ENCODE measurements at places on chromosomes 6 and 20. TPM values are rescaled to one million over a fixed set of nuclear protein-coding genes. Genes with fewer than 3 reads are reported as not detected.

DNA sequence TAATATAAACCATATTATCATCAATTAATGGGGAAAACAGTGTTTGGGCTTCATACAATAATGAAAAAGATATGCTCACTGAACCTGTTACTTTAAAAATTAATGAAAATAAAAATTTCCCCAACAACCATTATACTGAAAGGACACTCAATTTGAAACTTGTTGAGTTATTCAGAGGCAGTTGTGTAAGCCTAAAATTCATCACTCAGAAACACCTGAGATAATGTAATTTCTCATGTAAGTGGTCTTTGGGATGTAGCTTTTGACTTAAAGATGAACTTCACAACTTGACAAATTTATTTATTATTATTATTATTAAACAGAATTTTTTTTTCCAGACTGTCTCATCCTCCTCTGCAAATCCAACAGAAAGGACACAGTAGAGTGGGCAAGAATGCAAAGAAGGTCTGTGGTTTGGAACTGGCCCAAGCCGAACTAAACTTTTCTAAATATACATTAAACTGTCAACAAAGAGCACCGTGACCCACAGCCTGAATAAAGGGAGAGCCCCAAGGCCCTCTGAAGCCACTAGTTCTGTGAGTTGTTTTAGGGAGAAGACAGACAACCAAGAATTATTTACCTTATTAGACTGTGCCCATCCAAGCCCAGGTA, 32.2 kb upstream of the HEY2 start:
- no peak for DNase-seq

GRCh38 chr6:86871681-86872080, 65.6 kb upstream of the HTR1E start:
- DNase-seq, result no peak

DNA sequence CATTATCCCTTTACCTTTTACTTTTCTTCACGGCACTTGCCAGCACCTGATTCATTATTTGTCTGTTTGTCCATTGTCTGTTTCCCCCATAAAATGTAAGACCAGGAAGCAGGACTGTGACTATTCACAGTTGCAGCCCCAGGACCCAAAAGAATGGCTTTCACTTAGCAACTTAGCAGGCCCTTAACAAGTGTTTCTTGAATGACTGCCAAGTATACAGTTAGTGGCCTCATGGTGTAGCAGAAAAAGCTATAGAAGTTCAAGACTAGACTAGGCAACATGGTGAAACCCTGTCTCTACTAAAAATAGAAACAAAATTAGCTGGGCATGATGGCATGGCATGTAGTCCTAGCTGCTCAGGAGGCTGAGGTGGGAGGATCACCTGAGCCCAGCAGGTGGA, 4.3 kb downstream of the SLC26A8 start:
- no peak for DNase-seq

- peak; percentile 70 for DNase-seq
Measured at GRCh38 chr20:63519668-63520503, 679 bp upstream of the PPDPF start.

GRCh38 chr6:25991785-25992412, 29.3 kb downstream of the TRIM38 start:
- peak; percentile 48 for DNase-seq

DNA sequence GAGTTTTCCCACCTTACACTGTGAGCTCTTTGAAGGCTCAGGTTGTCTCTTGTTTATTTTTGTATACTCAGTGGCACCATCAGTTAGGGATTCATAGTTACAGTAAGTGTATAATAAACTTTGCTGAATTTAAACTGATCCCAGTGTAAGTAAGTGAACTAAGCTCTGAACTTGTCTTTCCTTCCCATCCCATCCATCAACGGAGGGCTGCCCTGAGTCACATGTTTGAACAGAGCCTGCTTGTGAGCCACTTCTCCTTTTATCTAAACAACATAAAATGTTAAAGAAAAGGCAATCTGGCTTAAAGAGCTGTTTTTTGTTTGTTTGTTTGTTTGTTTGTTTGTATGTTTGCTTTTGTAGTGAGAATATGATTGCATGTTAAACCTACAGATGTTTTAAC, 185.7 kb upstream of the MARCKS start:
- DNase-seq, result no peak

GRCh38 chr6:143555071-143555492, 43.6 kb upstream of the FUCA2 start:
- DNase-seq, result no peak

- no peak for DNase-seq
Measured at GRCh38 chr20:62873280-62873679, 11.7 kb upstream of the TCFL5 start.

GRCh38 chr20:12395353-12395752, 477.7 kb downstream of the BTBD3 start:
- DNase-seq, result no peak

- DNase-seq, result no peak
Measured at GRCh38 chr20:1820138-1821079, 74.8 kb upstream of the SIRPA start.

- no peak for DNase-seq
Measured at GRCh38 chr20:51310216-51310615, 232.3 kb downstream of the NFATC2 start.

IL17F gene
- total RNA-seq, result not detected

PRDM13 gene
- total RNA-seq, result 0.14 TPM

SLC17A1 gene
- not detected for total RNA-seq

SLC25A27 gene
- 10.9 TPM for total RNA-seq

NDUFAF5 gene
- total RNA-seq, result 29.1 TPM

ASIP gene
- total RNA-seq, result not detected

RIN2 gene
- total RNA-seq, result 4.3 TPM

BCAS1 gene
- total RNA-seq, result 0.25 TPM

LPA gene
- 0.60 TPM for total RNA-seq

OXT gene
- total RNA-seq, result not detected

SIRPB1 gene
- total RNA-seq, result 0.11 TPM

PHACTR3 gene
- 0.30 TPM for total RNA-seq

STX11 gene
- 0.30 TPM for total RNA-seq

Data from WTC11 (cell line).